ENCODE measurements at places on chromosomes 3 and 15. TPM values are rescaled to one million over a fixed set of nuclear protein-coding genes. Genes with fewer than 3 reads are reported as not detected.

The ASB14 gene
- not detected for polyA plus RNA-seq

The GPR171 gene
- 0.47 TPM for polyA plus RNA-seq

The LRRC34 gene
- 5.7 TPM for polyA plus RNA-seq

The DYNLT2B gene
- 41.8 TPM for polyA plus RNA-seq

The XIRP1 gene
- not detected for polyA plus RNA-seq

The ZNF662 gene
- polyA plus RNA-seq = 4.9 TPM

DNA sequence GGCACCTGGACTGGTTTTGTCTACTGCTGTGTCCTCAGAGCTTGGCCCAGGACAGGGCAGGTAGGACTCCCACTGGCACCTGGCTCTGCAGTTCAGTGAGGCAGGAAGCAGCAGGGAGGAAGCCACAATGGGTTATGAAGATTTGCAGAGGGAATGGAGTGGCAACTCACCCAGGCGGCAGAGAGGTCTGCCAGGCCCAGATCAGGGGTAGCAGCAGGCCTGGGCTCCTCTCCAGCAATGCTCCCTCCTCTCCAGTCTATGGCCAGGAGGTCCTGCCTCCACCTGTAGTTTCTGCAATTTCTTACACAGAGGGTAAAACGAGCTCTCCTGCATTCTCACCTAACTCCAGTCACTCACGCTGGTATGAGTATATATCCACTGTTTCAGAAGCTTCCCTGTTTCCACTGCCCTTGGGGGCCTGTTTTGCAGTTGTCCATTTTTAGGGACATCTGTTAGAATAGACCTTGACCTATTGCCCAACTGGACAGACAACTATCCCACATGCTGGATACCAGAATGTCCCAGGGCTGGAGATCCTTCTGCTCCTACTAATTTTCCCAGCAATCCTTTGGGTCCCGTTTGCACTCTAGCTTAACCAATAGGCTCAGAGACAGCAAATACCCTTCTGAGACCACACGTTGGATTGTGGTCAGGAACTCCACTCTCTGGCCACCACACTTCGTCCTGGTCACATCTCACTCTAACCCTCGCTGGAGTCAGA is 35.2 kb downstream of the HMCES start:
- peak; percentile 19 for DNase-seq

- peak; percentile 43 for DNase-seq
These were observed 169.4 kb downstream of the TBC1D2B start for GRCh38 chr15:77907824-77908751.

DNA sequence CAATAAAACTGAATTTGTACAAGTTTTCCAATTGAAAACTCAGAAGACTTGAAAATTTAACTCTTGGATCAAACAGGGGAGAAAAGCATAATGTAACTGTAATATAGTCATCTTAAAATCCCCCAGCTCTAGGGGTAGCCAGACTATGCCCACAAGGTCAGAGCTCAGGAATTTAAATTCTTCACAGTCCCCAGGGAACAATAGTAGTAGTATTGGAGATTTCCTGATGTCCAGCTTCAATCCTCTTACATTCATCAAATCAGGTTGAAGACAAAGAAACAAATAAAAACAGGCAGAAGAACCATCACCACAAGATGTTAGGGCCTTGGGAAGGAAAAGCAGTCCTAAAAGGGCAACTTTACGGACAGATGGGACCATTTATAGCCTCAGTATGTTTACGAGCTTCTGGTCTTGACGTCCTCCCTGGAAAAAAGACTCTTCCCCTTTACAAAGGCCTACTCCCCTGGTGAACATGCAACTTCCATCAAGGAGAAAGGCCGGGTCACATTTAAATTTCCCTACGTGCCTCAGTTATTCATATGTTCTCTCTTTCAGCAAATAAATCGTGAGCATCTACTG is 96.8 kb downstream of the PLCH1 start:
- DNase-seq = no peak

GRCh38 chr3:61650276-61650675 is 88.9 kb downstream of the PTPRG start:
- no peak for DNase-seq

DNA sequence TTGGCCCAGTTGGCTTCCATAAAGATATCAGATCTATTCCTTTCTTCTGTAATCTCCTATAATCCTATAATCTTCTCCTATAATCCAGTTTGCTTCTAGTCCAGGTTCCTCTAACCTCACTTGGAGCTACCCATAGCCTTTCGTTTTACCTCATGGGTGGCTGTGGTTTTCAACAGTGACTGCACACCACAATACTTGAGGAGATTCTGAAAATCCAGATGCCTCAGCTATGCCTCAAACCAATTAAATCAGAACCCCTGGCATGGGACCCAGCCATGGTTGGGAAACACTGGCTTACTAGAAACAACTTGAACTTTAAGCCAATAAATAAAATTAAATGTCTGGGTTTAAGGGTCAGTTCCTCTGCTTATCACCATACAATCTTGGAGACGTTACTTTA is 86.1 kb upstream of the NTRK3 start:
- no peak for DNase-seq

DNA sequence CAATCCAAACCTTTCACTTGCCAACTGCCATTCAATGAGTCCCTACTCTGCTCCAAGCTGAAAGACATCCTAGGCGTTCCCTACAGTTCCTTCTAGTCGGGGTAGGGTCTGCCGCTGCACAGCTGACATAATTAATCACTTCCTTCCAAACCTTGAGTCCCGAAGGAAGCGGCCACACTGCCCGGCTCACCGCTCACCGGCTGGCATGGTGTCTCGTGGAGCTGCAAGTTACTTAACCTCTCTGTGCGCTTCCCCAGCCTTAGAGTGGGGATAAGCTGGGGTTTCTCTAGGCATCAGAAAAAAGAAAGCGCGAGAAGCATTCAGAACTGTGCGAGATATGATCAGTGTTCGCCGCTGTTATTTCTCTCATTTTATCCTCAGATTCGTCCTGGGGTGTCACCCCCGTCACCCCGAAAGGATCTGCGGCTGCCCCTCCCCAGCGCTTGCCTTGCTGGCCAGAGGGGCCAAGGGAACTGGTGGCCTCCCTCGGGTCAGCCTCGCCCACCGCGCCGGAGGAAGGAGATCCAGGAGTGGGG is 748 bp downstream of the MRPS25 start:
- DNase-seq = peak; percentile 55

DNA sequence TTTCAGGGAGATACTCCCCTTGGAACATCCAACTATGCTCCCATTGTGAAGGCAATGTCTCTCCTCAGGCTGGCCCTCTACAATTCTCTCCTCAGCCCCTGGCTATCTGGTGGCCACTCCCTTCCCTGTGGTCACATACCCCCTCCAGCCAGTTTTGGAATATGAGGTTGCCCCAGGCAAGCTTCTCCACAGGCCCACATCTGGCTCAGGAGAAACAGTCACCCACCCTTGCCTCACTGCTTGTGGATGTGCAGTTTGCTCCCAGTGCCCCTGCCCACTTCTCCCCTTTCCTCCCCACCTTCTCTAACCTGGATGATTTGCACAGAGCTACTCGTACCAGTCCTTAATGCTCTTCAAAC is 15.7 kb upstream of the TIPARP start:
- no peak for DNase-seq

DNA sequence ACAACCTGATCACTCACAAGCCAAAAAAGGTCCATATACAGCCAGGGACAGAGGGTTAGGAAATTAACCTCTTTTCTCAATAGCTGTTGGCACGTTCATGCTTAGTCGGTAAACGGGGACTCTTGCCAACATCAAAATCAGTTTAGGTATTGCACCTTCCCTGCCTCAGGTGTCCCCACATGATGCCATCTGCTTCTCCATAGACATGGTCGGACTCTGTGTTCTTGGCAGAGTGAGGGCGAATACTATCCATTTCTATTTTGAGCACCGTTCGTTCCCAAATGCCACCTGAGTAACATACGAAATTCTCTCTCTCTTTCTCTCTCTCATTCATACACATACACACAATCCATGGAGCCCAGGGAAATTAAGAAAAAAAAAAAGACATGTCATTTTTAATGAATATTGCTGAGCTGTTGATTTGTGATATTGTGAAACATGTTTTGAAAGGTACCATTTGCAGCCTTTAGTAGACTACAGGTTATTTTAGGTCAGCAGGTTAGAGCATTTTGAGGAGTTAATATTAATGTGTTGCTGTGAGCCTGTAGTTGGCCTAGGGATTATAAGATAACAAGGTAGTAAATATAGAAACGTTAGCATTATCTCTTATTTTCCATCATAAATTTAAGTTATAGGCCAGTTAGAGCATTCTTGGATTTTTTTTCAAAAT is 78.5 kb downstream of the GHSR start:
- DNase-seq = no peak

GRCh38 chr3:150419959-150420358 is 11.9 kb downstream of the TSC22D2 start:
- no peak for DNase-seq

DNA sequence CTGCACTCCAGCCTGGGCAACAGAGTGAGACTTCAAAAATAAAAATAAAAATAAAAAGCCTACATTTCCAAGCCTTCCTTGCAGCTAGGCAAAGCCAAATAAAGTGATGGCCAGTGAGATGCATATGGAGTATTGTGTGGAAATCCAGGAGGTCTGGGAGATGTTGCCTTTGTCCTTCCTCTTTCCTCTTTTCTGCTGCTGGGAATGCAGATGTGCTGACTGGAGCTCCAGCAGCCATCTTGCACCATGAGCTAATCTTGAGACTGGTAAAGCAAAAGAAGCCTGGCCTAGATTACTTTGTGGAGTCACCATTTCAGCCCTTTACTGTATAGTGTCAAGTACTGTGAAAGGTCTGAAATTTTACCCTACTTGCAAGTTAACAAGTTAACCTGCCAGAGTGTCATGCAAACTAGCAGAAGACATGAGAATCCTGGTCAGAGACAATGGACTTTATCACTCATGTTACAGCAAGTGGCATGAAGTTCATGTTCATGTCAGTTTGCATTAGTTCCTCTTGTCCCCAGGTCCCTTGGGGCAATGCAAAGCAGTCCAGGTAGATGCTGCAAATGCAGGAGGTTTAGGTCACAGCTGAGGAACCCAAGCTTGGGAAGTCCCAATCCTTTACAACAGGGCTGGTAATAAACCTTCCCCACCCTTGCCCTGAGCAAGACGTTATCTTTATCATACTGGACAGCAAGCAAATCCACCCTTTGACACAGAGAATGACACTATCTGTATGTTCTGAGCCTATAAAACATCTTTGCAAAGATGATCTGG is 103.1 kb downstream of the TLE3 start:
- DNase-seq = no peak

- peak; percentile 14 for DNase-seq
These were observed 305.1 kb downstream of the GAP43 start for GRCh38 chr3:115928376-115928775.

- no peak for DNase-seq
These were observed 11.5 kb downstream of the SEMA7A start for GRCh38 chr15:74422265-74422651.

GRCh38 chr3:184203526-184203925 is 17.5 kb downstream of the ABCF3 start:
- no peak for DNase-seq

DNA sequence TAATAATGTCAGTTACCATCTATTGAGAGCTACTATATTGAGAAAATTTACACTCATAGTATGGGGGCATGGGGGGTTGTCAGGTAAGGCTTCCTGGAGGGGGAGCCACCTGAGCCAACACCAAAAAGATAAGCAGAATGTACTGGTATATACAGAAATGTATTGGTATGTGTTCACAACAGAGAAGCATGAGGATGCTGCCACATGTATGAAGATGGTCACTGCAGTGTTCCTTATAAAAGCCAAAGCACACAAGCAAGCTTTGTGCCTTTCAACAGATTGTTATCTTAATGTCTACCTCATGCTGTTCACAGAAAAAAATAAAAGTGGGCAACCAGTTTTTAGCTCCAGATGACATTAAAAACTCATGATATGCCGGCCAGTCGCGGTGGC is 149.0 kb downstream of the MAGI1 start:
- no peak for DNase-seq

DNA sequence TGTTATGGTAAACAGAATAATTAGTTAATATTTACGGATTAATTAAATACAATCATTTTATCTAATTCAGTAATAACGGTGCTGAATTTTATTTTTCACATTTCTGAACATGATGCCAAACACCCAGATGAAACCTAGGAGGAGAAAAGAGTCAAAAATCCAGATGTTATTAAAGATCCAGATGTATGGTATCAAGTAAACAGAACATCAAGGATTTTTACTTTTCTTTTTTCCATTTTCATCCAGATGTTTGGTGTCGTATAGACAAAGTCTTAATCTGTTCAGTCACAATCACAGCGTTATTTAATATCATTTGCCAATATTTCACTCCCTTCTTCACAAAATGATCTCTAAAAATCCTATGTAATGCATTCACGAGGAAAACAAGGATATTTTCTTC is 64.0 kb upstream of the NR2F2 start:
- DNase-seq = no peak
